Gastrocnemius medialis (tissue), 4 donors: ENCODE measurements at places on chromosomes 3 and 15. TPM values are rescaled to one million over a fixed set of nuclear protein-coding genes. Genes with fewer than 3 reads are reported as not detected.

GRCh38 chr15:100204211-100204610 lies 137.6 kb downstream of the ADAMTS17 start:
- no peak for DNase-seq

- DNase-seq, result no peak
Observed at GRCh38 chr3:52291508-52292181, 4.0 kb downstream of the GLYCTK start.

GRCh38 chr3:12999147-13000140 lies 73.8 kb downstream of the IQSEC1 start:
- DNase-seq, result peak; percentile 71

DNA sequence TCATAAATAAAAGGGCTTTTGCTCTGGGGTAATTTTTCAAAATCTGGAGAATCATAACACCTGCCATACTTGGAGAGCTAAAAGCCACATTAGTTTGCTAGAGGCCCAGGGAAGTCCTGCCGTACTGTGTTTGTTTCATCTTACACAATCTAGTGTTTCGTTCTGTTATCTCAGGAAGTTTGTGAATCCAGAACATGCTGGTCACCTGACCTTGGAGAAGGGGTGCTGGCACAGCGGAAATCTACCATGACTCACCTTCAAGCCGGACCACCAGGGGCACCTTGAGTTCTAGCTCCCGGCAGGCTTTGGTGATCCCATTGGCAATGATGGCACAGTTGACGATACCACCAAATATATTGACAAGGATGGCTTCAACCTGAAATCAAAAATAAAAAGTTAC lies 253.9 kb downstream of the SUCLG2 start:
- no peak for DNase-seq

DNA sequence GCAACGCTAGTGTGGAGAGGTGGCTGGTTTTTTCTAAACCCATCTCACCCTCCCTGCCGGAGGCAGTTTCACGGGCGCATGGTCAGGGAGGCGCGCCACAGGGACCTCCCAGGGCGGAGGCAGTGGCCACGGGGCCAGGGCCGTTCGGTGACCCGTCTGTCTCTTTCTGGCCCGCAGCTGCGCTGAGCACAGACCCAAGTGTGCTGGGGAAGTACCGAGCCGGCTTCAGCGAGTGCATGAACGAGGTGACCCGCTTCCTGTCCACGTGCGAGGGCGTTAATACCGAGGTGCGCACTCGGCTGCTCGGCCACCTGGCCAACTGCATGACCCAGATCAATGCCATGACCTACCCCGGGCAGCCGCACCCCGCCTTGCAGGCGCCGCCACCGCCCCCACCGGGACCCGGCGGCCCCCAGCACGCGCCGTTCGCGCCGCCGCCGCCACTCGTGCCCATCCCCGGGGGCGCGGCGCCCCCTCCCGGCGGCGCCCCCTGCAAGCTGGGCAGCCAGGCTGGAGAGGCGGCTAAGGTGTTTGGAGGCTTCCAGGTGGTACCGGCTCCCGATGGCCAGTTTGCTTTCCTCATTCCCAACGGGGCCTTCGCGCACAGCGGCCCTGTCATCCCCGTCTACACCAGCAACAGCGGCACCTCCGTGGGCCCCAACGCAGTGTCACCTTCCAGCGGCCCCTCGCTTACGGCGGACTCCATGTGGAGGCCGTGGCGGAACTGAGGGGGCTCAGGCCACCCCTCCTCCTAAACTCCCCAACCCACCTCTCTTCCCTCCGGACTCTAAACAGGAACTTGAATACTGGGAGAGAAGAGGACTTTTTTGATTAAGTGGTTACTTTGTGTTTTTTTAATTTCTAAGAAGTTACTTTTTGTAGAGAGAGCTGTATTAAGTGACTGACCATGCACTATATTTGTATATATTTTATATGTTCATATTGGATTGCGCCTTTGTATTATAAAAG lies 1.8 kb downstream of the HES1 start:
- peak; percentile 76 for DNase-seq

DNA sequence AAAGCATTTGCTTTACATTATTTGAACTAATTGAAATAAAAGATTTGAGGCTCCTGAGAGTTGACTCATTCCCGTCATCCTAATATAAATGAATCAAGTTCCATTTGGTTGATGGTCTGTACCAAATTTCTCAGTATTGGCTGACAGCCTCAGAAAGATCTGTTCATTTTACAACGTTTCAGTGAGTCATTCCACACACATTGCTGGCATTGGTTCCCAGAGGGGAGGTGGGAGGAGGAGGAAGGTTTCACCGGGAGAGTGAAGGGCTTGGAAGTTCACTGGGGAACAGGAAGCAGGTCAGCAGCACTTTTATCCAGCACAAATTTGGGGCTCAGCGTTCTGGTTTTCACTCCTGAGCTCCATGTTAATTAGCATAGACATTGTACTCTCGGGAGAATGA lies 176.7 kb upstream of the CADPS start:
- DNase-seq, result no peak

- no peak for DNase-seq
Observed at GRCh38 chr3:129552287-129553050, 9.5 kb downstream of the H1-8 start.

GRCh38 chr15:89822951-89823711 lies 8.5 kb upstream of the ANPEP start:
- DNase-seq, result no peak

DNA sequence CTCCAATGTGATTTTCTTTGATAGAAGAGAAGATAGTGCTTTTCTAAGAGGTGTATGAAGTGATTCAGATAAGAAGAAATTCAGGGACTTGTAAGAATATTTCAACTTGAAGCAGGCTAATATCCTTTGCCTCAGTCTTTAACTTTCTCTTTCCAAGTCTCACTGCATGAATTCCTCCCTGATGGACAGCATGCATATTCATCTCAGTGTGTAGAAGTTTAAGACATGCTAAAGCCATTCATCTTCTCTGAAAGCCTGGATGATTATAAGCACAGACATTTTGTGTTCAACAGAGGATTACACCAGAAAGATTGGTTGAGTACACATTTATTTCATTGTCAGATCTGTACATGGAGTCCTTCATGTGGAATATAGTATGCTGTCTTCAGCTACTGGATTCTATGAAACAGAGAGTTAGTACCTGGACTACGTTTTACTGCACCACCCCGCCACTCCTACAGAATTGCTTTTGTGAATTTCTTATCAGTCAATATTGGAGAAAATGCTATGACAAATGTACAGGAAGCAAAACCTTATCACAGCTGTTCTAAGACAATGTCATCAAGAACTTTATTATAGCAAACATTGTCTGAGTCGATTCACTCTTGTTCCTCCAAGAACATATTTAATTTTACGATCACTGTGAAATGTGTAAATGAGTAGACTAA lies 1346.1 kb downstream of the OTOL1 start:
- DNase-seq, result no peak

GRCh38 chr15:69973102-69973714 lies 124.5 kb downstream of the TLE3 start:
- no peak for DNase-seq

LMOD3 gene
- total RNA-seq, result 31.0 TPM

LRRK1 gene
- 2.0 TPM for total RNA-seq

PLAAT1 gene
- total RNA-seq, result 18.7 TPM

FBXO40 gene
- 7.2 TPM for total RNA-seq

EPHA6 gene
- not detected for total RNA-seq

CLDN18 gene
- not detected for total RNA-seq

ABI3BP gene
- 15.3 TPM for total RNA-seq
